ENCODE measurements at places on chromosomes 12 and 14.
A peak's percentile ranks its signal among the peaks of the same experiment; 100 is the strongest.

DNA sequence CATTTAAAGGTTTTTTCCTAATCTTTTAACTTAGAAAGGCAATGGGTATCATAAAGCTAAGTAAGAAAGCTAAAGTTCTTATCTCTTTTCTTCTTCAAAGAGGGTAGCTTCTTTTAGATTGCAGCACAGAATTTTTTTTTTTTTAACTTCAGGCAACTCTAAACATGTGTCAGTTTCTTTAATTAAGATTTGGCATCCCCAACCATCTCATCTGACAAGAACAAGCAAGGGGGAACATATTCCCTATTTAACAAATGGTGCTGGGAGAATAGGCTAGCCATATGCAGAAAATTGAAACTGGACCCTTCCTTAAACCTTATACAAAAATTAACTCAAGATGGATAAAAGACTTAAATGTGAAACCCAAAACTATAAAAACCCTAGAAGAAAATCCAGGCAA is 14.3 kb upstream of the IFNG start:
- DNase-seq, result no peak

GRCh38 chr14:68856572-68856971 is 63.7 kb upstream of the ZFP36L1 start:
- no peak for DNase-seq

GRCh38 chr14:56874375-56874774 is 64.1 kb upstream of the OTX2 start:
- DNase-seq, result peak; percentile 30

- peak; percentile 76 for DNase-seq
These were observed 144.2 kb upstream of the FRMD6 start for GRCh38 chr14:51507511-51507905.

DNA sequence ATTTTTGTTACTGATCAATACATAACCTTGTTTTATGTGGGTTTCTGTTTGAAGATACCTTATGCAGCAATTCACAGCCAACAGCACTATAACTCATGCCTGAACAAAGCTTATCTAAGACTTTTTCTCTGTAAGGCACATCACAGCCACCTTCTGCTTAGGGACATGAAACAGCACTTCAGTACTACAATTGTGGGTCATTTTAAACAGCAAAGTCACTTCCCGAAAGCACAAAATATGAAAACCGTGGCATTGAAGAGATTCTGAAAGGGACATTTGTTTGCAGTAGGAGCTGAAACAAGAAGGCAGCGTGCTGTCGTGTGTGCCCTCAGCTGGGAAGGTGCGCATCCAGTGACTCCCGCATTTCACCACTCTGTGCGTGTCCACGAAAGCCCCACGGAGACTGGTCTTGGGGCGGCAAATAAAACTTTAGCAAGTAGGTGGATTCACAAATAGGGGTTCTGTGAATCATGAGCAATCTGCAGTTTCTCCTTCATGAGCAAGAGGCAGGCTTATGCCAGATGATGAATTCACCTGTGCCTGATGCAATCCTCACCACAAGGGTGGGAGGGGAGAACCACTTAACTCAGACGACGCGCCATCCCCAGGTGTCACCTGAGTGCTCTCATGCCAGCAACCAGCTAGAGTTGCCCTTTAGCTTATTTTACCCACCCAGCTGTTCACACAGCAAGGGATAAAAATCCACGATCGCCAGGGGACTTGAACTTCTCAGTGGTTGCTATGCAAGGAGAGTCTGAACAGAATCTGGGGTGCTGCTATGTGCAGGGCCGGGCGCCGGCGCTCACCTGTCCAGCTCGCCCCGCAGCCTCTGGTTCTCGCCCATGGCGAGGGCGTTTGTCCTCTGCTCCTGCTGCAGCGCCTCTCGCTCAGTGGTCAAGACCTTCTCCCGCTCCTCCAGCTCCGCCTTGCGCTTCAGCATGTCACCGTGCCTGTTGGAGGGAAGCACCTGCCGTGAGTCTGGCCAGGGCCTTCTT is 54.9 kb upstream of the GPR68 start:
- DNase-seq, result no peak

- no peak for DNase-seq
These were observed 364.1 kb upstream of the KITLG start for GRCh38 chr12:88944397-88944796.

- no peak for DNase-seq
These were observed 78.8 kb downstream of the ETV6 start for GRCh38 chr12:11728154-11728755.

DNA sequence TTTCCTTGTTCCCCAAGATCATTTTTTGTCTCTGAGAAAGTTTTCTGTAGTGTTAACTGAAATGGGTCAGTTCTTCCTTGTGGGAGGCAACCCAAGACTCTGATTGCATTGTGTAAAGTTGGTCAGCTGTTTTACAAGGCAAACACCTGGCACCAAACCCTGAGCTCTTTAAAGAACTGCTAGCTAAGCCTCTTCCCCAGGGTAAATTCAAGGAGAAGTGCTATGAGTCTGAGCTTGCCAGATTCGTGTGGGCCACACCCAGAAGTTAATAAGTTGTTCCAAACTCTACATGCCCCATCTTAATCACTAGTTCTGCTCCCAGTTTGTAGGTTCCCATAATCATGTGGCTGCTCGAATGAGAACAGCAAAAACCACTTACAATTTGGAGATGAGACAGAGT is 214.5 kb downstream of the BTG1 start:
- no peak for DNase-seq

DNA sequence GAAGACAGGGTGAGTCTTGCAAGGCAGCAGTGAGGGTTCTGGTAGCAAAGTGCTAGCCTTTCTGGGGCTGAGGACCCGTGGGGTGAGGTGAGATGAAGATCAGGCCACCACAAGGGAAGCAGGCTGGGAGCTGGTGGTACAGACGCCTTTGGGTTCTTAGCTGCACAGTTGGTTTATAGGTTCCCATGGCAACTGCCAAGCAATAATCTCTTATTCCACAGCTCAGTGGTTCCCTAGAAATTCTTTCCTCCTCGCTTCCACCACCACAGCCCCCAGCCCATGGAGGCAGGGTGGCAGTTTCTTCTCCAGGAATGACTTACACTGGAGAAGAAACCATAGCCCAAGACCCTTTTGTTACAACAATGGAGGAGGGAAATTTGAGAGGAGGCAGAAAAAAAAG is 82.1 kb downstream of the CMKLR1 start:
- no peak for DNase-seq

GRCh38 chr14:73977896-73978295 is 27.8 kb downstream of the COQ6 start:
- DNase-seq, result no peak

- DNase-seq, result no peak
These were observed 54.1 kb downstream of the EP400 start for GRCh38 chr12:132003846-132004245.

- no peak for DNase-seq
These were observed 20.4 kb upstream of the LRTM2 start for GRCh38 chr12:1799882-1800400.

GRCh38 chr14:34596891-34597290 is 33.1 kb downstream of the SNX6 start:
- no peak for DNase-seq

DNA sequence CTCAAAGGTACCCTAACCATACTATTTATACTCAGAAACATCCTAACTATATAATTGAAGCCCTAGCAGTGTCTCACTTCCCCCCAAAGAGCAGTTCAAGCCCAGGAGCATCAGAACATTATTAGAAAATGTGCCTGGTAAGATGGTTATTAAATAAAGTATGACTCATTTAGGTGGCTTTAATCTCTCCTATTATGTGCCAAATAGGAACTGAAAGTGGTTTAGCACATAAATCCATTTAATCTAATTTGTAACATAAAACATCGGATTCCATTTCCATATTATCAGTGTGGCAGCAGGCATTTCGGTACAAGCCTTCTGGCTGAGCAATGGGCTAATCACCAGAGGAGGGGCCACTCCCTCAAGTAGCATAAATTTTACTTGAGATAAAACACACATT is 395.2 kb upstream of the TMTC1 start:
- no peak for DNase-seq

GRCh38 chr12:105942281-105942680 is 196.5 kb downstream of the NUAK1 start:
- no peak for DNase-seq

GRCh38 chr12:103827911-103828391 is 13.1 kb downstream of the NT5DC3 start:
- DNase-seq, result no peak

- DNase-seq, result no peak
These were observed 19.9 kb downstream of the CALM1 start for GRCh38 chr14:90416720-90417119.

DNA sequence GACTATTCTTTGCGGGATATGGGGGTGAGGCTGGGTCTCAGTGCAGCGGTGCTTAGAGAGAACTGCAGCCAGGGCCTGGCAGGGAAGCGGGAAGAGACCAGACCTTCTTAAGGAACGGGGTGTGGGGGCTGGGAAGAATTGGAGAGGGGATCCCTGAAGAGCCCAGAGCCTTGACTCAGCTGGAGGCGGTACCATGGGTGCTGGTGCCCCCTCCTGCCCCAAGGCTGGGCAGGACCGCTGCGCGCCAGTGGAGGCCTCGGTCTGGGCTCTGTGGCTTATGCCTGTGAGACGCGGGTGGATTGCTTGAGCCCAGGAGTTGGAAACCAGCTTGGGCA is 1.3 kb upstream of the RNU7-1 start:
- DNase-seq, result no peak

DNA sequence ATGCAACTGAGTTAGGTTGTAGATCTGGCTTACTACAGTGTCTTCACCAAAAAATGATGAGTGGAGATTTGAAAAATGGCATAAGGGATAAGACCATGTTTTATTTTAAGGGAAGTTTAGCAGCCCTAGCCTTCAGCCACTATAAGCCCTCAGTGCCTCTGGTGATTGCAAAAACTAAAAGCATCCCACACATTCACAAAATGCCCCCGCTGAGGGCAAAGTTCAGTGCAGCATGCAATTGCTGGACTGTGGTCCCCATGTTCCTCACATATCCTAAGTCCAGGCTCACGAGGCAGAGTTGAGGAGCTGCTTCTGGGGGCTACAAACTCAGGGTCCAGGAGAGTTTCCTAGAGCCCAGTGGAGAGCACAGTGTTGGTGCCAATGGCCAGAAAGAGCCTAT is 29.6 kb upstream of the NCOR2 start:
- no peak for DNase-seq

- no peak for DNase-seq
These were observed 16.2 kb upstream of the PCNX1 start for GRCh38 chr14:70890826-70891659.

DNA sequence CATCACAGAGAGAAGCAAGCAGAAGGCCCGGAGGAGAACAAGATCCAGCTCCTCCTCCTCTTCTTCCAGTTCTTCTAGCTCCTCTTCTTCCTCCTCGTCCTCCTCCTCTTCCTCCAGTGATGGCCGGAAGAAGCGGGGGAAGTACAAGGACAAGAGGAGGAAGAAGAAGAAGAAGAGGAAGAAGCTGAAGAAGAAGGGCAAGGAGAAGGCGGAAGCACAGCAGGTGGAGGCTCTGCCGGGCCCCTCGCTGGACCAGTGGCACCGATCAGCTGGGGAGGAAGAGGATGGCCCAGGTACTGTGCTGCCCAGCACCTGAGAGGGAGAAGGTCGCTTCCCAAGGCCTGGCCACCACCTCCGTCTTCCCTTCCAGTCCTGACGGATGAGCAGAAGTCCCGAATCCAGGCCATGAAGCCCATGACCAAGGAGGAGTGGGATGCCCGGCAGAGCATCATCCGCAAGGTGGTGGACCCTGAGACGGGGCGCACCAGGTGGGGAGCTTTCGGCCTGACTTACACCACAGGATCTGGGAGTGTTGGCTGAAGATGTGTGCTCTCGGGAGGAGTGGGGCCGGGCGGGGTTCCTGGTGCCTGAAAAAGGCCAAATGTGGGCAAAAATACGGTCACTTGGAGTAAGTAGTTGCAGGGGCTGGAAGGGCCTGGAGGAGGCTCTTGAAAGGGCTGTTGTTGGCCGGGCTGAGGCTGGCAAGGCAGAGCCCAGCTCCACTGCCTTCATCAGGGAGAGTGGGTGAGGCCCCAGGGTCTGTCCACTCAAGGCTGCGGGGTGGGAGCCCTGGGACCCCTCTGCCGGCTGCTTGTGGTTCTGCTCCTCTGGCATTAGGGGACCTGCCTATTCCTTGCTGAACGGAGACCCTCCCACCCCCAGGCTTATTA is 1.4 kb downstream of the ARL6IP4 start:
- no peak for DNase-seq

- DNase-seq, result no peak
These were observed 473.8 kb downstream of the RAD51B start for GRCh38 chr14:68293404-68293803.

DNA sequence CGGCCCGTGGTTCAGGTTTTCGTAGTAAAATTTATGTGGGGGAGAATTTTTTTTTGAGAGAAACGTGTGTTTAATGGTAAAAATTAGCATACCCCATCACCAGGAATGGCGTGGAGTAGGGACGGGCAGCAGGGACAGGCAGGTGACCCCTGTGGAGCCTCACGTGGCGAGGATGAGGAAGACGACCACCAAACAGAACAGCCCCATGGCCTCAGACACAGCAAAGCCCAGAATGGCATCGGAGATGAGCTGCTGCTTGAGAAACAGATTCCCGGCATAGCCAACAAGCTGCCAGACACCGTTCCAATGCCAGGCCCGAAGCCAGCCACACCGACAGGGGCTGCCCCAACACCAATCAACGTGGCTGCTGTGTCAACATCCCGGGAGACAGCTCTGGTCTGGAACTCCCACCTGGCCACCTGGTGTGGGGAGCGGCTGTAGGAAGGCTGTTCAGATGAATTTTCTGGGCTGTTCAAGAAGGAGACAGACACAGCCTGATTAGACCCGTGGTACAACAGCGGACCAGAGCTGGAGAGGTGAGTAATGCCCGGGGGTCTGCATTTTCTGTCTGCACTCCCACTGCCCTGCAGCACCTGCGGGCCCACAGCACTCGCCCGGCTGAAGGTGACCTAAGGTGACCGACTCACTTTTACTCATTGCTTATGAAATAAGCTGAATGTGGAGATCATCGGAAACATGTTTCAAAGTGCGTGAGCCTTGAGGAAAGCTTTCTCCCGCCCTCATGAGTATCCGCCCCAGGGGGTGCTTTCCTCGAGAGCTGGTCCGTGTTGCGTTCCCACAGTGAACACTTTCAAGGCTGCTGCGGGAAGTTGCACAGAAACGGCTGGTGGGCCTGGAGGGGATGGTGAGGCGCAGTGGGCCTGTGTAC is 10.6 kb downstream of the TMEM121 start:
- peak; percentile 20 for DNase-seq

- peak; percentile 49 for DNase-seq
These were observed 40.2 kb downstream of the SH2B3 start for GRCh38 chr12:111445726-111446581.

- no peak for DNase-seq
These were observed 577 bp downstream of the ATG101 start for GRCh38 chr12:52070185-52070925.
